ENCODE measurements at places on chromosomes 5 and 9.
A peak's percentile ranks its signal among the peaks of the same experiment; 100 is the strongest.

- no peak for DNase-seq
Observed at GRCh38 chr5:73983644-73984043, 357.6 kb downstream of the ARHGEF28 start.

GRCh38 chr5:10653751-10654400 lies 90.0 kb downstream of the ANKRD33B start:
- DNase-seq: no peak

DNA sequence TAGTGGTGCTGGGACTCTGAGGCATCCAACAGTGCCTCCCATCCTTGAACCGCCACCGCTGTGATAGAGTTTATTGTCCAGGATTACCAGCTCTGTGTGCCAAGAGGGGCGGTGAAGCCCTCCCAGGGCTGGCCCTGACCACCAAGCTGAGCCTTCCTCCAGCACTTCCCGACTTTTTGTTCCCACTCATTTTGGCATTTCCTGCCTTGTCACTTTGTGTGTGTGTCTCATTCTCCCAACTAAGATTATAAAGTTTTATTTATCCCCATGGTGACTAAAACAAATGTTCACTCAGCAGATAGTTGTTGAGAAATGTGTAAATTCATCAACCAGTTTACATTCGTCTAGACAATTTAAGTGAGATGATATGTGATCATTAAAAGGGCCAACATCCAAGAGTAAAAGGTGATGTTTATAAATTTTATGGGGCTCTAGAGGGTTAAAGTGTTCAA lies 2.5 kb downstream of the F2R start:
- DNase-seq: peak; percentile 50

- no peak for DNase-seq
Observed at GRCh38 chr5:172549696-172550095, 91.4 kb upstream of the NEURL1B start.

- DNase-seq: no peak
Observed at GRCh38 chr5:68240202-68240601, 24.6 kb downstream of the PIK3R1 start.

DNA sequence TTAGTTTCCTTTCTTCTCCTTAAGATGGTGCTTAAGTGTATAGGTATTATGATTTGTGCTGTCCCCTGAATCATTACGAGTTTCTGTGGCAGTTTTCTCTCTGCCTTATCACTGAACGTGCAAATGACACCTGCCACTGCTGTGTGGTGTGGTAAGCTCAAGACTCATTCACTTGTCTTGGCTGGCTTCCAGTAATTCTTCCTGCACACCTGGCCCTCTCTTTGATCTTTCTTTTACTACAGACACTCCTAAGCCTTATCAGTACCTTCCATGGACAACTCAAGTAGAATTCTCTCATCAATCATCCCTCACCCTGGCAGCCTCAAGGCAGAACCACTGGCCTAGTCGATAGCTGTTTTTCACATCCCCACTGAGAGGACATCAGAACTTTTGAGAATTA lies 82.6 kb upstream of the ADAMTS19 start:
- no peak for DNase-seq

GRCh38 chr9:87873607-87874303 lies 8.9 kb upstream of the SPATA31E1 start:
- DNase-seq: no peak

GRCh38 chr5:56145511-56145910 lies 87.6 kb downstream of the ANKRD55 start:
- no peak for DNase-seq

- no peak for DNase-seq
Observed at GRCh38 chr5:133271606-133272005, 219.8 kb downstream of the HSPA4 start.

DNA sequence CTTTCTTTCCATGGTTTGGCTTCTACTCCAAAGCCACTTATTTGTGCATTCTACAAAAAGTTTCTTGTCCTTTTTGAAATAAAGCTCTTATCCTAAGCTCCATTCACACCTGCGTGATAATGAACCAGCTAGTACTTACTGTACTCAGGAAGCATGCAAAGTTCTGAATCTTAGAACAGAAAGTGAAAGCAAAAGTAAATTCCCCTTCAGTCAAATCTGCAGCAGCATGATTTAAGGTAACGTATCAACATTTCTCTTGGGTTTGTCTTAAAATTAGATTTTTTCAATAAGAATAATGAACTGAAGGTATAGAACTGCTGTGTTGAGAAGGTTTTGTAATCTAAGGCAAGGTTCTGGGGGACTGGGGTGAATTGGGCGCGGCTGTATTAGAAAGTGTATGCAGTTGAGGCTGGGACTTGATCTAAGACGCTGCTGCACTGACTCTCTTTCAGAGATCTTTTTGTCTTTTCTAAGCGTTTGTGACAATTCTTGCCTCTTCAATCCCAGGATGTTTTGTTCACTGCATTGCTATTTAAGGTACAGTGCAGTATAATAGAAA lies at the start of gene ERAP2:
ERAP2 (plus strand) TSS at position 209 of the 559 bp plus-strand sequence. CDS start 3,186 bp downstream, outside the sequence.
- DNase-seq: peak; percentile 72

GRCh38 chr5:67530609-67531255 lies 334.1 kb upstream of the CD180 start:
- no peak for DNase-seq

DNA sequence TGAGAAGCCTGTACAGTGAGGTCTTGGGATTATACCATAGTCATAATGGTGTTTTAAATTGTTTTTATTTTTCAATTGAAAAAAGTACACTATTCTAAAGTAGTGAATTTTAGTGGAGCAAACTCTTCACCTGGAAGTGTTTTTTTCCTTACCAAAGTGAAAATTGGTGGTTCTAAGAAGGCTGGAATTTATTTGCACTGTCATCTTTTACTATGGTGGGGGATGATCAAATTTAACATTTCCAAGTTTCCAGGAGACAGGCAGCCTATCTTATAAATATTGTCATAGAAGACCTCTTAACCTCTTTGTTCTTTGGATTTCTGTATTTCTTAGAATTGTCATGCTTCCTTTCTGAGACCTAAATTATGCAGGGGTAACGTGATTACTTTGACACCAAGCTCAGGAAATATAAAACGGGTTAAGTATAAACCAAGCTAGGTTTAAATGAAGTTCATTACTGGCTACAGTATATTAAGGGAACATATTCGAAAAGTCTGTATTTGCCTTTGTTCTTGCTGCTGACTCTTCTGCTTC lies 20.2 kb downstream of the NDFIP1 start:
- DNase-seq: no peak

- peak; percentile 80 for DNase-seq
Observed at GRCh38 chr9:98318834-98319478, 63.5 kb upstream of the TBC1D2 start.

GRCh38 chr5:138626333-138626944 lies 51.2 kb upstream of the HSPA9 start:
- peak; percentile 70 for DNase-seq

DNA sequence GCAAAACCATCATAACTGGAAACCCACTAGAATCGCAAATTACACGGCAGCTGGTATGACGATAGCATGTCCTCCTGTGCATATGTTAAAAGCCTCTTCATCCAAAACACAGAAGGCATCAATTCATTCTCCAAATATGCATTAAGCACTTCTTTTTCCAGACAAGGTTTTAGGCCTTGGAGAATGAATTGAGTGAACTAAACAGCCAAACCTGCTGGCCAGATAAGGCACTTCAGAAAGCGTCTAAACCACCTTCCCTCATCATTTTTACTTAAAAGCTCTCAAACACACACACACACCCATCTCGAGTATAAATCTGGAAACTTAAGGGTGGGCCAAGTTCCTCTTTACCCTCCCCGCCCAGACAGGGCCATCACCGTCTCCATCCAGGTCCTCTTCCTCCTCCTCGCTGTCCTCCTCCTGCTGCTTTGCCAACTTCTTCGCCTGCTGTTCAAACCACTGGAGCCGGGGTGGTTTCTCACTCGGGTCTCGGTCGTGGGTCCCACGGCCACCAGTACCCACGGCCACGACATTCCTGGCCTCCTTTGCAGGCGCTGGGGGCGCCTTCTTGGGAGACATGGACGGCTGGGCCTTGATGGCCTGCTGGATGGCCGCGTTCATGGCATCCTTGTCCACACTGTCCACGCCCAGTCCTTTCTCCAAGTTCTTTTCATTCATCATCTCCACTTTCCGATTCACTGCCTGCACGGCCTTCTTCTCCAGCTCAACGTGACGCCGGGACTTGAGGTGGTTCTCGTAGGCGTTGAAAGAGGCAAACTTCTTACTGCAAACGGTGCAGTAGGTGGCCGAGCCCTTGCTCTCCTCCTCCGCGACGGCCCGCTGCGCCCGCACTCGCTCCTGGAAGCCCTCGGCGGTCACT lies 696 bp downstream of the ZNF622 start:
- DNase-seq: peak; percentile 63

DNA sequence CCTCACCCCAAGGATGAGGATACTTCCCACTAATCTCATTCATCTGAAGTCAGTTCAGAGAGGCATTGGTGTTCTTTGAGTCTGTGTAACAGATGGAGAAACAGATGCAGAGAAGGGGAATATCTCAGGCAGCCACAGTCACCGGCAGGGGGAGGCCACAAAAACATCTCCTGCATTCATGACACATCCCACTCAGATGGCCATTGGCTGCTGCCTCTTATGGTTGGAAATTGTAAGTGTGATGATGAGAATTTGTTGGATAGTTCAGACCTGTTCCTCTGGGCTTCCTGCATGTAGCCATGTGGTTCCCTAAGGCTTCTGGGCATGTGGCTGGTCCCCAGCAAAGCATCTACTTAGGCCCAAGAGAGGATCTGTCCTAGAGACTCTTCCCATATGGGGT lies 45.9 kb upstream of the GABRP start:
- no peak for DNase-seq

GRCh38 chr5:4570047-4570995 lies 569.8 kb upstream of the ADAMTS16 start:
- DNase-seq: no peak

DNA sequence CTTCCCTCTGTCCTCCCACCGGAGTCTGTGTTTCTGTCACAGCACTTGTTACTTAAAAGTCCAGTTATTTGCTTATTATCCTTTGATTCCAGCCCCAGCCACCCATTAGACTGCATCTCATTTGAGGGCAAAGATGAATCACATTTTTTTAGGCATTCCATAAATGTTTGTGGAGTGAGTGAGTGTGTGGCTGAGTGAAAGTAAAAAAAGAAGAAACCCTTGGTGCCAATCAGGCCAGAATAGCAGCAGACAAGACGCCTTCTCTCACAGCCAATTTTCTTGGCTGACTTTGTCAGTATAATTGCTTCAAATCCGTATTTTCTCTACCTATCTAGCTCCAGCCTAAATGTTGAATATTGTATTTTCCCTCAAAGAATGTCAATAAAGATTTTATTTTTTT lies 613.0 kb upstream of the WWC1 start:
- no peak for DNase-seq

Measured in GM23248 (cell line).